Stimulated activated CD4-positive, alpha-beta T cell treated with anti-CD3 and anti-CD28 coated beads, Interleukin-2, amount 100 ng/mL, for 24 hours (primary cell): ENCODE measurements at places on chromosomes 4 and X.

DNA sequence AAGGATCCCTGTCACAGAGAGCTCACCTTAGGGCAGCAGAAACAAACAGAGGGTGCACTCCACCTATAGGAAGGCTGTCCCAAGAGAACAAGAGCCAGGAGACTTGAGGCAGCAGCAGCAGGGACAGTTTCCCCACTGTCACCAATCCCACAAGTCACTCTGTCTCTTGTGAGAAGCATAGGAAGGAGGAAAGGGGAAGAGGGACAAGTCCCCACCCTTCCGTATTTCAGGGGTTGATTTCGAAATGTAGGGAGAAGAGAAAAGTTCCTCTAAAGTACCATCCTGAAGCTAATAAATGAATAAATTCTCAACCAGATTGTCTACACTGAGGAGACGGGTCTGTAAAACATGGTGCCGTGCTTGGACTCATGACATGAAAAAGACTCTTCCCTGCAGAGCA, 9.5 kb upstream of the TLR8 start:
- DNase-seq = no peak

DNA sequence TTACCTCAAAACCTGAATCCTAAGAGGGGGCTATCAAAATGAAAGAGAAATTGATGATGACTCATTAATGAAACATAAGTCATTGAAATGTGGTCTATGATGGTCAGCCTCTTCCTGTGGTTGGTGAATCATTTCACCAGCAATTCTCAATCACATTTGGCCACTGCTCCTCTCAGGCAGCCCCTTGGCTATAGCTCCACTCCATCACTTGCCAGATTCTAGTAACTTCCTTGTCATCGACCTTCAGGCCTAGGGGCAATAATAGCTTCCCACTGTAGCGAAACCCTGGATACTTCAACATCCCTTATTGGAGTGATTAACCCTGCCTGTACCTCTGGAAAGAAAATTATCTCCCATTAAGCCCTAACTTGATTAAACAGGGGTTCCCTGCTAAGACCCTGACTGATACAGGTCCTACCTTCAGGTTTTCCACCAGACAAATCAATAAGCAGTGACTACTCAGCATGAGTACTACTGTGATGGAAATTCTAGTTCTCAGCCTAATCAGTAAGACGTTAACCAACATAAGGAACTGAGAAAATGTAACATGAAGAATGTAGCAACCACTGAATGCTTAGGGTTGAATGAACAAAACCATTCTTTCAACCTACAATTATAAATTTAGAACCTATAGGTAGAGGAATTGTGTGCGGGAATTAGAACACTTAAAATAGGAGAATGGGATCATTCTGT, 30.4 kb downstream of the ADH7 start:
- no peak for DNase-seq

GRCh38 chr4:89703829-89704590, 133.0 kb downstream of the SNCA start:
- no peak for DNase-seq

DNA sequence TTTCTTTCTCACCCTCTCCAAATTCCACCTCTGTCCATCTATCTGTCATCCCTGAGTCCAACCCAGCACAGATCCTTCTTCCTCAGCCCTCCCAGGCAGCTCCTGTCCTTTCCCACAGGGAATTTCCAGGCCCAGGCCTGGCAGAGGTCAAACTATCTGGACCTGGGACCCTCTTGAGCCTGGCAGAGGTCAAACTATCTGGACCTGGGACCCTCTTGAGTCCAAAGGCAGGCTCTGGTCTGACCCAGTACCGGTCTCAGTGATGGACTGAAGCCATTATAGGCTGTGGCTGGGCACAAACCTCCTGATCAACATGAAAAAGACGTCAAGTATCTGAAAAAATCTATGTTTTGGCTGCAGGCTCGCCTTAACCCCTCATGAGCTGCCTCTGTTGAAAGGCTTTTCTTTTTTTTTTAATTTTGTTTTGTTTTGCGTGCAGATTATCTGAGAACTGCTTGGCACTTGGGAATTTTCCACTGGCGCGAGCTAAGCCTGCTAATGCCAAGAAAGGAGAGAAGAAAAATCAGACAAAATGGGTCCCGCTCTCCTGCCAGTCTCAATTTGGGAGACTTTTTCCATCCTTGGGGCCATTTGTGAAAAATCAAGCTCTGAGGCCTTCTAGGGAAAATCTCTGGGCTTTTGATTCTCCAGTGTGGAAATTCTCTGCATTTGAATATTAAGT, 31.2 kb downstream of the MSX1 start:
- DNase-seq = no peak

DNA sequence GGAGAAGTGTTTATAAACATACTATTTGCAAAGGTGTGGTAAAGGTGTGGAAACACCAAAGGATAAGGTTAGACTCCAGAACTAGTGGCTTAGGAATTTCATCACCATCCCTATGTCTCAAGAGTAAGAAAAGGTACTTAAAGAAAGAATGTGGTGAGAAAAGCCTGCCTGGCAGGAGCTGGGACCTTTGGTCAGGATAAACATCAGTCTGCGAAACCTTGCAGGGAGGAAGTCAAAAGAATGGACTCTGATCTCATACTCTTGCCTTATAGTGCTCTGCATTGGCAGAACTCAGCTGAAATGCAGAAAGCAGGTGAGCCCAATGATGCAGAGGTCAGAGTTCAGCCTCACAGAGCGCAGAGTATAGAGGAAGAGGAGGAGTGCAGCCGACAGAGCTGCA, 97.2 kb upstream of the NR3C2 start:
- DNase-seq = no peak

GRCh38 chr4:53899586-53900270, 164.7 kb downstream of the CHIC2 start:
- no peak for DNase-seq

- no peak for DNase-seq
Measured at GRCh38 chrX:78102091-78102490, 2.0 kb upstream of the PGK1 start.

DNA sequence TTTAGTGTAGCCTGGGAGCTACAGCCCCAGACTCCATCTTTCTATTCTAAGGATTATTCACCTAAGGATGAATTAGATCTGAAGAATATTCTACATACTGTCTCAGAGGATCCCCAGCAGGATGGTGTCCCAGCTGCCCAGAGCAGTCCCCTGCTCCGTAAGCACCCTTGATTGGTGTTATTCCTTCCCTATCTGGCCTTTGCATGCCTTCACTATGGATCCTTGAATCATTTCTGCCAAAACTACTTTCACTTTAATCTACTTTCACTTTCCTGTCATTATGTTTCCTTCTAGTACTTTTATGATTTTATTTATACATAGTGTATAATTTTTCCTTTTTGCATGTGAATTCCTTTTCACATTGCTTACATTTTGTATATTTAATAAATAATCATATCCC, 39.2 kb downstream of the ARHGAP24 start:
- no peak for DNase-seq

DNA sequence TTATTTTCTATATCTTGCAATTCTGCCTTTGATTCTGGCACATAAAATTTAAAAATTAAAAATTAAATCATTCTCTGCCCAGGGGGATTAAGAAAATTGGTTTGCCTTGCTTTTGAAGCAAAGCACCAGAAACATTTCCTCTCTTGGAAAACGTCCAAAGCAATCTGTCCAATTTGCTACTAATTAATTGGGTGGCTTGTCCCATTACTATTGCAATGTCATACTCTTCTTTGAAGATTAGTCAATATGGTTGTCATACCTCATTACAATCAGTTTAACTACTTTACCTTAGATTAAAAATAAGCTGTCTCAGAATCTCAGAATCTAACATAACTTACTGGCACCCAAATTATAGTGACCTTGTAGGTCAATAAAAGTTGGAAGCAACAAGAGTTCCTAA, 208.8 kb downstream of the TMA16 start:
- no peak for DNase-seq

DNA sequence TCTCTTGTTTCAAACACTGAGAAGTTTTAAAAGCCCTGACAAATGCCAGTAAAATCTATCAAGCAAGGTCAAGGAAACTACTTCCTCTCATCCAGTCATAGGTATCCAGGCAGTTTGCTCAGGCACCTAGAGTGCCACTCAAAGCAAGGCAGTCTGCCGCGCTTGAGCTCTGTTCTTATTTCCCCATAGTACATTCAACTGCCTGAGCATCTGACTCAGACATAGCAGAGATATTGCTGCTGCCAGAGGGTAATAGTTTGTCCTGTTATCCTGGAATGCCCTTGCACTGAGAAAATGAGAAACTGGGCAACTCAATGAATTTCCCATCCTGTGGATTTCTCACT, 16.1 kb upstream of the ATP8A1 start:
- no peak for DNase-seq
